Right ventricle myocardium inferior (tissue), 1 donor: ENCODE measurements at places on chromosomes 5 and 9.
A peak's percentile ranks its signal among the peaks of the same experiment; 100 is the strongest.

- peak; percentile 60 for DNase-seq
Observed at GRCh38 chr9:137367506-137368430, 55.2 kb downstream of the EXD3 start.

- no peak for DNase-seq
Observed at GRCh38 chr9:100084128-100084453, 14.7 kb downstream of the ERP44 start.

DNA sequence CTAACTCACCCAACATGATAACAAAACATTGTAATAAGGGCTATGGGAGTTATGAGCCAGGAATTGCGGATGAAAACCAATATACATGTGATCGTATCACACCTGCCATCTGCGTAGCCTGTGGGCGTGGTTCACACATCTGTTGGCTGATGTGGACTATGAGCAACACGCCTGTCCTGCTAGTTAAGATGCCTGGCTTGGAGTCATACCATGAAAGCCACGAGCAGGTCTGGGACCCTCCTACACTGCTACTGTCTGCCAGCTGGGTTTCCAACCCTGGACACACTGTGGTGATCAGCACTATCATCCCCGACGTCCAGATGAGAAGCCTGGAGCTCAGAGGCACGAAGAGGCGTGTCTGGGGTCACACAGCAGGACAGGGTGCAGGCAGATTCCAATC is 40.2 kb downstream of the STK10 start:
- DNase-seq: no peak

DNA sequence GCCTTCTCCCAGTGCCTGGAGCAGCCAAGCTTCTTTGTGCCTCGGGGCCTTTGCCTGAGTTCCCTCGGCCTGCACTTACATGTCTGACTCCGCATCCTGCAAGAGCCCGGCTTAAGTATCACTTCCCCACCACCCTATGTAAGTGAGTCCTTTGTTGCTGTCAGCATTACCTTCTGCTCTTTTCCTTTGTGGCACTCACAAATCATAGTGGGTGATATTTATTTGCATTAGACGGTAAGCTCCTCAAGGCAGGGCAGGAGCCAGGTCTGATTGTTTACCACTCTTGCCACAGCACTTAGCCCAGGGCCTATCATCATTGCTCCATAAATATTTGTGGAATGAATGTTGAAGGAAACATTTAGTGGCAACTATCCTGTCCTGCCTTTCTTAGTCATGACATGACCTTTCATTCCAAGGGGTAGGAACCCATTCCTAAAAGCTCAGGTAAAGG is 4.8 kb downstream of the GM2A start:
- DNase-seq: no peak

GRCh38 chr5:16665601-16666000 is 48.8 kb upstream of the RETREG1 start:
- no peak for DNase-seq

DNA sequence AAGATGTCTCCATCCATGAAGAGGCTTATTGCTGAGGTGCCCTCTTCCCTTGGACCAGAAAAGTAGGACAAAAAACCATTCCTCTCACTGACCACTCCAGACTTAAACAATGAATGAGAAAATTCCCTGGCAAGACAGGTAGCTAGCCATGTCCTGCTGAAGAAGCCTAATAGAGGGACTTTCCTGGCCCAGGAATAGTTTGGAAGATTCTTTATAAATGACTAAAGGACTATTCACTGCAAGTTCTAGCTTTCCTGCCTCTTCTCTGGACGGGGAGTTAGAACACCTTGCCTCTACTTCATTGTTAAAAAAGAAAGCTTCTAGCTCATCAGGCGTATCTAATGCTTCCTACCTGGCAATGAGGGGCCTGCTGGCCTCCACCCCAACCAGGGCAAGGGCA is 153.6 kb downstream of the NR3C1 start:
- DNase-seq: no peak

- DNase-seq: no peak
Observed at GRCh38 chr5:87329114-87329513, 61.4 kb downstream of the RASA1 start.

DNA sequence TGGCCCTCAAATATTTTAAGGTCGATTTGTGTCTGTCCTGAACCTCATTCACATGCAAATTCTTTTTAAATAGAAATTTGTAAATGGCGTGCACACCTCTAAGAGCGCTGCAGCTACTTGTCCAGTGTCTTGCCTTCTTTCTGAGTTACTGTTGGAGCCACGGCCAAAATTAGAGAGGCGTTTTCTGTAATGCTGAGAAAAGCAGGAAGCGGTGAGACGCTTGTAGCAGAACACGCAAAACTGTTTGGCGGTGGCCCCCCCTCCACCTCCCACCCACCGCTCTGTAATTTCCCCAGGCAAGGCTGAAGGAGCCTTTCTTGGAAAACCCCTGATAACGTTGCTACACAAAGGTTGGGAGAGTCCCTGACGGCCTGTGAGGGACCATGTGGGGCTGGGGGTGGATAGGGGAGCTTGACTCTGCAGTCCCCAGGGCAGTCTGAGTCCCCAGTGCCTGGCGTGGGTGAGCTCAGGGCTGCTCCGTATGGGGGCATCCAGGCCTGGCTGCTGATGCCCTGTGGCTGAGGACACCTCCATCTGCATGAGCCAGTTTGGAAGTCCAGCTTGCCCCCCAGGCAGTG is 96.5 kb downstream of the GADD45G start:
- DNase-seq: no peak

GRCh38 chr5:109191153-109191558 is 218.6 kb downstream of the PJA2 start:
- peak; percentile 34 for DNase-seq

- no peak for DNase-seq
Observed at GRCh38 chr9:90198956-90199355, 443.7 kb downstream of the DIRAS2 start.

- DNase-seq: no peak
Observed at GRCh38 chr5:31561946-31562345, 29.8 kb downstream of the C5orf22 start.

GRCh38 chr9:91734371-91734981 is 215.6 kb downstream of the ROR2 start:
- peak; percentile 86 for DNase-seq

- DNase-seq: no peak
Observed at GRCh38 chr5:54450542-54450941, 5.0 kb upstream of the HSPB3 start.

- no peak for DNase-seq
Observed at GRCh38 chr5:31664566-31664965, 25.6 kb downstream of the PDZD2 start.

DNA sequence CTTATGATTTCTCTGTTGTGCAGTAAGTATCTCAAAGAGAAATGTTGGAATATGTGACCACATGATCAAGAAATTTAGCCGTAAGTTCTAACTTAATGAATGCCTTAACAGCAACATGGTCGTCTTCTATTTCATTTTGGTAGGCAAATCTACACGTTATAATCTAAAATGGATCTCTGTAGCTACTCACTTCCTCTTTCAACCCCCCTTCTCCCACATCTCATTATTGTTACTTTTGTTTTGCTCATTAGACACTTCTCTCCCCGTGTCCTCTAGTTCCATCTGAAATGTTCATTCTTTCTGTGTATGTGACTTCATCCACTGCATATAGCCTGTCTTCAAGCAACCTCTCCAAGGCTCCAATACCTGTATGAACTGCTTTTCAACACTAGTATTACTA is 27.1 kb upstream of the LPAR1 start:
- no peak for DNase-seq

DNA sequence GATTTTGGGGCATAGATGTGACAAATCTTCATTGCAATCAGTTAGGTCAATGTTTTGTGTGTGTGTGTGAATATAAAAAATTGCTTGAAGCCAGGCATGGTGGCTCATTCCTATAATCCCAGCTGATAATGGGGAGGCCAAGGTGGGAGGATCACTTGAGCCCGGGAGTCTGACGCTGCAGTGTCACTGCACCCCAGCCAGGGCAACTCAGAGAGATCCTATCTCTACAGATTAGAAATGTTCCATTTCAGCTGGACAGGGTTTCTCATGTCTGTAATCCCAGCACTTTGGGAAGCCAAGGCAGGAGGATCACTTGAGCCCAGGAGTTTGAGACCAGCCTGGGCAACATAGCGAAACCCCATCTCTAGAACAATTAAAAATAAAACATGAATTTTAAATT is 11.5 kb downstream of the OR2V2 start:
- DNase-seq: no peak
